ENCODE measurements at places on chromosomes 13 and 19. TPM values are rescaled to one million over a fixed set of nuclear protein-coding genes. Genes with fewer than 3 reads are reported as not detected.

- DNase-seq, result no peak
These were observed 25.5 kb downstream of the CYP2B6 start for GRCh38 chr19:41016488-41017071.

DNA sequence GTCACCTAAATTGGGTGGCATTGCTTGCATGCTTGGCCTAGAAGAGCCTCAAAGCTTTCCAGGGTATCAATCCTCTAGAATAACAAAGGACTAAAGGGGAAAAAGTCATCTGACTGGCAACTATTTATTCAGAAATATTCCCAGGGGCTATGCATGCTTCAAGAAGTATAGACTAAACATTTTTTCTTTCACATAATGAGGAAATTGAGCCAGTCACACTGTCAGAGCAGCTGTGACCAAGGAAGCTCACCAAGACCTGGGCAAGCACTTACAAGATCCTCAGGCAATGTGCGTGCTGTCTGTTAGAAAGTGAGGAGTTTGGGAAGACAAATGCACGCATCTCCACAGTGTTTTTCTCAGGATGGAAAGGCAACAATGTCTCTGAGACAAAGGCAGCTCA, 747.2 kb downstream of the DIAPH3 start:
- DNase-seq, result no peak

DNA sequence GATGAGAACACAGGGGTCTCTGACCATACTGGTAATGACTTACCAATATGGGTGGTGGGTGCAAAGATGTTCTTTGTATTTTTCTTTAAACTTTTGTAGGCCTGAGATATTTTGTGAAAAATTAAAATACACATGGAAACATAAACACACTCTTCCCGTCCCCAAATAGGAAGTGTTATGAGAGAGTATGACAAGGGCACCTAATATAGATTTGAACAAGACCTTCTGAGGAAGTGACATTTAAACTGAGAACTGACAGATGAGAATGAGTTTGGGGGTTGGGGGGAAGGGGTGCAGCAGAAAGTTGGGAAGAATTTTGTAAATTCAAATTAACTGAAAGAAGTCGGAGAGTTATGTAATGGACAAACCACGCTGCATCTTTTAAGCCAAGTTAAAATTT, 224.2 kb downstream of the RGCC start:
- DNase-seq, result no peak

GRCh38 chr19:19062454-19063182, 1.2 kb upstream of the SLC25A42 start:
- DNase-seq, result no peak

Gene ZNF814
- polyA plus RNA-seq, result 45.2 TPM

Gene IGSF23
- polyA plus RNA-seq, result 1.1 TPM

GRCh38 chr13:76148926-76149325, 512.8 kb downstream of the LMO7 start:
- no peak for DNase-seq

Measured in right renal pelvis (tissue), 4 donors.